ENCODE measurements at places on chromosomes 2 and 18.
A peak's percentile ranks its signal among the peaks of the same experiment; 100 is the strongest.

- no peak for DNase-seq
These were observed 1483.4 kb upstream of the ZEB2 start for GRCh38 chr2:146003337-146003736.

GRCh38 chr2:167875529-167875928, 371.9 kb downstream of the STK39 start:
- DNase-seq = no peak

DNA sequence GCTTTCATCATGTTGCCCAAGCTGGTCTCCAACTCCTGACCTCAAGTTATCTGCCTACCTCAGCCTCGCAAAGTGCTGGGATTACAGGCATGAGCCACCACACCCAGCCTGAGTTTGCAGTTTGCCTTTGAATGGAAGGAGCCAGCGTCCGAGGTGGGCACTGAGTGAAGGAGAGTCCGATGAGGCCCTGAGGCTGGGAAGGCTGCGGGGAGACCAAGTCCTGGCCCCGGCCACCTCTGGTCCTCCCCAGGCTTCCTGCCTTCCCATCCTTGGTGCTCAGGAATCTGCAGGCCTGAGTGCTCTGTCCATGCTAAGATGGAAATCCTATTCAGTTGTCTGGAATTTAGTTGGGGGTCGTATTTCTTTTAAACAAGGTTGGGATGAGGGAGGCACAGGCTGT, 82.9 kb downstream of the SMIM21 start:
- DNase-seq = no peak

GRCh38 chr2:10348891-10349290, 46.2 kb downstream of the HPCAL1 start:
- no peak for DNase-seq

GRCh38 chr18:67199993-67200617, 316.4 kb downstream of the DSEL start:
- DNase-seq = no peak

DNA sequence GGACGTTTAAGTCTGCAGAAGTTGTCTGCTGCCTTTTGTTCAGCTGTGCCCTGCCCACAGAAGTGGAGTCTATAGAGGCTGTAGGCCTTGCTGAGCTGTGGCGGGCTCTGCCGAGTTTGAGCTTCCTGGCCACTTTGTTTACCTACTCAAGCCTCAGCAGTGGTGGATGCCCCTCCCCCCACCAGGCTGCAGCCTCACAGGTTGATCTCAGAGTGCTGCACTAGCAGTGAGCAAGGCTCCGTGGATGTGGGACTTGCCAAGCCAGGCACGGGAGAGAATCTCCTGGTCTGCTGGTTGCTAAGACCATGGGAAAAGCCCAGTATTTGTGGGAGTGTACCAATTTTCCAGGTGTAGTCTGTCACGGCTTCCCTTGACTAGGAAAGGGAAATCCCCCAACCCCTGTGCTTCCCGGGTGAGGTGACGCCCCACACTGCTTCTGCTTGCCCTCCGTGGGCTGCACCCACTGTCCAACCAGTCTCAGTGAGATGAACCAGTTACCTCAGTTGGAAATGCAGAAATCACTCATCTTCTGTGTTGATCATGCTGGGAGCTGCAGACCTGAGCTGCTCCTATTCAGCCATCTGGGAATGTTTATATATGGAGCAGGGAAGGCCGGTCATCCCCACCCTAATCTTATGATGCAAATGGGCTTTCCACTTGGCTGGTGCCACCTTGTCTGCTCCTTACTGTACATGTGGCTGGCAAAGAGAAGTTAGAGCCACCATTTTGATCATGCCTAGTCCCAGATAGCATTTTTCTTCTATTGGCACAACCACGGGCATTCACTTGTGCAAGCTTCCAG, 156.9 kb upstream of the ITGA6 start:
- DNase-seq = no peak

- DNase-seq = peak; percentile 6
These were observed 206.0 kb downstream of the HDAC4 start for GRCh38 chr2:239194731-239195317.

DNA sequence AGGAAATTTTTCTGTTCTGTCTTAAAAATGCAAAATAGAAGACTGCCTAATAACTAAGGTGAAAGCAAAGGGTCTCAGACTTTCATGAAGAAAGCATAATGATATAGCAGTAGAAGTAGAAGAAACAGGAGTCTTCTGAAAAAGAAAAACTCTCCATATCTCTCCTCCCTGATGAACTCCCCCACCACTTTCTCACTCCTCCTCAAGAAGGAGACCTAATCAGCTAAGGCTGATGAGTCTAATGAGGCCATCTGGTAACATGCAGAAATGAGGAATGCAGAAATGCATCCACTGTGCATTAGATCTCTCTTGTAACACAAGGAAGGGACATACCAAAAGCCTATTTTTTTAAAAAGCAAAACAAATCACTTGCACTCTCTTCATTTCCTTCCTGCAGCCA, 273.7 kb upstream of the UBE2E3 start:
- DNase-seq = no peak

- peak; percentile 67 for DNase-seq
These were observed 447.5 kb upstream of the FSIP2 start for GRCh38 chr2:185291035-185291647.

- DNase-seq = no peak
These were observed 6.8 kb upstream of the HS1BP3 start for GRCh38 chr2:20657522-20658235.

GRCh38 chr2:52368141-52368540, 1336.2 kb upstream of the NRXN1 start:
- DNase-seq = no peak

GRCh38 chr18:53191634-53192033, 851.6 kb downstream of the DCC start:
- DNase-seq = no peak

GRCh38 chr2:239502430-239503186, 101.8 kb upstream of the HDAC4 start:
- no peak for DNase-seq

- DNase-seq = no peak
These were observed 3.0 kb downstream of the ANKRD53 start for GRCh38 chr2:70981421-70981820.

DNA sequence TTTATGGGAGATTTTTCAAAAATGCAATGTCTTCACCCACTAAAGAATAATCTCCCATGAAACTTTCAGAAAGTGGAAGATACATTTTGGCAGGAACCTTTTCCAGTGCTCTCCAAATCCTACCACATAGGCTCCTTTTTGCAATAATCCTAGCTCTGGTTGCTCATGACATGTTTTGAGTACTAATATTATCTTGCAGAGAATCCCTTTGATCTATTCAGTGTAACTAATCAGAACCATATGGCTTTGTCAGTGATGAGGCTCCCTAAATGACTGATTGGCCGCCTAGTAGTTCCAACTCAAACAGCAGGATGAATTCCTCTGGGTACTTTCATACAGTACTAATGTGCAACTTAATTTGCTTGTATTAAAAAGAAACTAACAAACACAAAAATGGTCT, 544.0 kb upstream of the FAM98A start:
- no peak for DNase-seq

DNA sequence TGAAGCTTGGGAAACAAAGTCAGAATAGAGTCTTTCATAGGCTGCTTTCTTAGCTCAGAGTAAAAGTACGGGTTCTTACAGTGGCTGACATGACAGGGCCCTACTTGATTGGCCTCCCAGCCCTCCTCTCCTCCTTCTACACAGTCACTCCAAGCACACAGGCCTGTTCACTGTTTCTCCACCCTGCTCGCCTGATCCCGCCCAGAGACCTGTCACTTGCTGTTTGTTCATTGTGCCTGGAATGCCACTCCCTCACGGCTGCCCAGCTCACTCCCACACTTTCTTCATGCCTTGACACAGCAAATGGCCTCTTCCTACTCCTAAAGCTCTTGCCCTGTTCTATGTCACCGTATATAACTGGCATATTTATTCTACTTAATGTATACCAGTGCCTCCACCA, 104.8 kb downstream of the MAP4K4 start:
- DNase-seq = no peak

GRCh38 chr2:159635006-159635789, 18.9 kb upstream of the BAZ2B start:
- no peak for DNase-seq

DNA sequence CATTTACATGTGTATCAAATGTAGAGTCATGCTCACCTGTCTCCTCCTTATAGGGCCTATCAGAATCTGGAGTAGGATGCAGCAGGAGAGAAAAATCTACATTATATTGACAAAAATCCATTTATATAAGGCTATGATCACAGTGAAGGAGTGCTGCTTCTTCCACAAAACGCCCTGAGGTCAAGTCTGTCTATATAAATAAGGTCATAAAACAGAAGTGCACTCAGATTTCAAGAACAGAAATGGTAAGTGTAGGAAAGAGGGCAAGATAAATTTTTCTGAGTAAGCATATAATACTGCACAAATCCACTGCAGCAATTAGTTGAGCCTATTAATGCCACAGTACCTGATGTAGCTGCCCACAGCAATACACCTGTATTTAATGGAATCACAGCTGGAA, 51.8 kb downstream of the COL5A2 start:
- no peak for DNase-seq

GRCh38 chr18:77254711-77255405, 5.2 kb downstream of the GALR1 start:
- no peak for DNase-seq

DNA sequence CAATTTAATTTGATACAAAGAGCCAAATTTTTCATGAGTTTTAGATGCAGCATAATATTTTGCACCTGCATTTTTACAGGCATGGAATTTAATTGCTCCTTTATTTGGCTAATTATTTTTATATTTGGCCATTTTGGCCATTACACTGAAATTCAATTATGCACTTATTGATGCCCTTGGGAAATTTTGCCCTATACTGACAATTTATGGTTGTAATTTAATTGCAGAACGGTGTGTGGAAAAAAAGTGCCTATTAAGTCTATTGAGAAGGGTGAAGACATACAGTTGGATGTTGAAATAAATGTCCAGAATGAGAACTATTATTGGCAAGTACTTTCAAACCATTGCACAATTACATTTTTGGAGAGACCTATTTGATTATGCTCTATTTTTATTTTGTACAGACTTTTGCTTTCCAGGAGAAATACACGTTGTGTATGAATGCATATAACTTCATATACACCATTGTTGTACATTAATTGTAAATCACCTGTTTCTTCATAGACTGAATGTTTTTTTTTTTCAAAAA, 1319.3 kb upstream of the CDH2 start:
- no peak for DNase-seq

DNA sequence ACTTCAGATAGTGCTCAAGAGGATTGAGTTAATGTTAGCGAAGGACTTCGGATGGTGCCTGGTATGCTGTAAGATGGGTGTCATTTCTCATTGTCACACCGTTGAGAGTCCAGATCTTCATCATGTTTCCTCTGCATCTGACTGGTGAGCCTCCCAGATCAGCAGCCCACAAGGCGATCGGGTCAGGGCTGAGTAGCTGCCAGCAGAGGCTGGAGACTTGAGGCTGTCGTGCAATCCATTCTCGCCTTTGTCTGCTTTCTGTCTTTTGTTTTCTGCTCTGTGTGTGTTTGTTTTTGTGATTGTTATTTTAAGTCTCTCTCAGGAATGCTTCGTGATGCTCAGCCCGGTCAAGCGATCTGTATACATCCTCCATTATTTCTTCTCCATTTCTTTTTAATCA, 95.8 kb downstream of the TGOLN2 start:
- DNase-seq = no peak

GRCh38 chr2:172087207-172087779, 2.0 kb downstream of the DLX1 start:
- DNase-seq = peak; percentile 39

GRCh38 chr2:97715951-97716694, 2.7 kb downstream of the ZAP70 start:
- peak; percentile 9 for DNase-seq

DNA sequence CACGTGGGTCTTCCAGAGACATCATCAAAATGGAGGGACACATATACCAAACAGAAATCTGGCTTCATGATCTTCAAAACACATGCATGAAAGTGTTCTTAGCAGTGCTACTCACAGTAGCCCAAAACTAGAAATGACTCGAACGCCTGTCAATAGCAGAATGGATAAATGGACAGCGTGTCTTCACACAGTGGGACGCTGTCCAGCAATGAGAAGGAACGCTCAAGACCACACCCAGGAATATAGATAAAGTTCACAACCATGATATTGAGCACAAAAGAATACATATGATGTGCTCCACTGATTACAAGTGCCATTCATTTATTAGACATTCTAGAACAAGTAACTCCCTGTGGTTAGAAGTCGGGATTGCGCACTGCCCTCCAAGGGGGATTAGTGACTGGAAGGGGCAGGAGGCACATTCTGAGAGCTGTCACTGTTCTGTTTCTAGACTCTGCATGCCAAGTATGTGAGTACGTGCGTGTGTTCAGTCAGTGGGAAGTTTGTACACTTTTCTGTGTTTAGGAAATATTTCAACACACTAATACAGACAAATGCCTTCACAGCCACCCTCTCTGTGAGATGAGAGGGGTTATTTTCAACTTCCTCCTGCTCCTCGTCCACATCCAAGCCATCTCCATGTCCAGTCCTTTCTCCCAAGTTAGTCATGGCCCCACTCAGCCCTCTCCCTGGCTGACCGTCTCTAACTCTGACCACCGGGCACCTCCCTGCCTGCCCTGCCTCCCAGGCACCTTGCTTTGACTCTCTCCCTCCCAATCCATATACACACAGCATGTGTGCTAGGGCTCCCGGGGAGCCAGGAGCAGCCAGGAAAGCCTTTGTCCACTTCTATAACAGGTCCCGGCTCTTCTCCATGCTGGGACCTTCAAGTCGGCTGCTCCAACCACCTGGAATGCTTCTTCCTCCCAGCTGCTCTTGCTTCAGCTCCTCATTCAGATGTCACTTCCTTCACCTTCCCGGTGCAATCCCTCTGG, 26.9 kb upstream of the TNS1 start:
- peak; percentile 14 for DNase-seq

DNA sequence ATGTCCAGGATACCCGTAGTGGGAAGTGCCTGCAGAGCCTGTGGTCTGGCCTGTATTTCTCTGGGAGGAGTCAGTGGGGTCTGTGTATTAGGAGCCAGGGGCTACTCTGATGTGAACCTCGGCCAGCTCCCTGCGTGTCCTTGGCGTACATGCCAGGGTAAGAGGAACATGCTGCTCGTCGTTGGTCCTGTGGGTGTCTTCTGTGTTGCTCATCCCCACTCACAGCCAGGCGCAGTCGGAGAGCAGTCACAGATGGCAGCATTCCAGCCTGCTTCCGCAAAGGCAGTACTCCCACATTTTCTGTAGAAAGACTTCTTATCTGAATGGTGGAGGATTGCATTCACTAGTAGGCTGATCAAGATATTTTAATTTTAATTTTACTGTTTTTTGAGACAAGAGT, 84.9 kb downstream of the DGKD start:
- DNase-seq = no peak

DNA sequence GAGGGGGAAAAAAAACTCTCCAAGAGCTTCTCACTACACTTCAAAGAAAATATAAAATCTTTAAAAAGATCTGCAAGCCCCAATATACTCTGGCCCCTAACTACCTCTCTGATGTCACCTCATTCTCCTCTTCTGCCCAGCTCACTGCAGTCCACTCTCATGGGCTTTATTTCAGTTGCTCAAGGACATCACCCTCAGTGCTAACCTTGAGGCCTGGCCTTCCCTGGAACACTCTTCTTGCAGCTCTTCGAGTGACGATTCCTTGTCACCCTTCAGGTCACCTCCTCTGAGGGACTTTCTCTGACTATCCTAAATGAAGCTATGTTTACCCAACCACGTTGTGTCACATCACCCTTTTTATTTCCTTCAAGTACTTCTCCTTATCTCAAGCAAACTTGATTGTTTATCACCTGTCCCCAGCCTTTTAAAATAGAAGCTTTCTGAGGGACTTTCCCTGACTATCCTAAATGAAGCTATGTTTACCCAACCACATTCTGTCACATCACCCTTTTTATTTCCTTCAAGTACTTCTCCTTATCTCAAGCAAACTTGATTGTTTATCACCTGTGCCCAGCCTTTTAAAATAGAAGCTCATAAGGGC, 10.4 kb downstream of the RTTN start:
- DNase-seq = no peak

GRCh38 chr18:3281456-3282400, 19.8 kb downstream of the MYL12B start:
- DNase-seq = no peak
